Activated CD4-positive, alpha-beta memory T cell treated with anti-CD3 and anti-CD28 coated beads, Interleukin-2, amount 10 ng/mL, durations not matched to agents 7 days and 5 days (primary cell): ENCODE measurements at places on chromosomes 1 and 21. TPM values are rescaled to one million over a fixed set of nuclear protein-coding genes. Genes with fewer than 3 reads are reported as not detected.

The ARHGAP29 gene
- 0.05 TPM for total RNA-seq

The PRELP gene
- not detected for total RNA-seq

The NPHP4 gene
- total RNA-seq, result 19.1 TPM

The ITGB2 gene
- total RNA-seq, result 631 TPM

The S100B gene
- not detected for total RNA-seq

The ARHGAP30 gene
- 331 TPM for total RNA-seq

The IL23R gene
- 4.2 TPM for total RNA-seq

The FCRL4 gene
- not detected for total RNA-seq

The NDUFS2 gene
- 83.0 TPM for total RNA-seq

The KCNJ15 gene
- total RNA-seq, result not detected

The LENEP gene
- total RNA-seq, result 0.35 TPM

The SPTA1 gene
- not detected for total RNA-seq

The C1orf94 gene
- not detected for total RNA-seq

The FAM163A gene
- total RNA-seq, result not detected

The MSH4 gene
- total RNA-seq, result 0.20 TPM

The MYBPH gene
- not detected for total RNA-seq

The STYXL2 gene
- total RNA-seq, result not detected

The DHX9 gene
- total RNA-seq, result 171 TPM

The FCGR3A gene
- total RNA-seq, result 0.53 TPM

The IL20 gene
- total RNA-seq, result not detected

The ATP1A4 gene
- total RNA-seq, result not detected

The DIO1 gene
- total RNA-seq, result not detected

The RPAP2 gene
- total RNA-seq, result 31.6 TPM

The RAP1GAP gene
- total RNA-seq, result not detected

The COL6A2 gene
- 1.6 TPM for total RNA-seq

The ZNF648 gene
- not detected for total RNA-seq

The ZMYM4 gene
- total RNA-seq, result 26.8 TPM
